OCI-M1 (cell line): ENCODE measurements at places on chromosomes 6 and 20.

- DNase-seq: no peak
Measured at GRCh38 chr20:36540551-36541211, 638 bp upstream of the MYL9 start.

DNA sequence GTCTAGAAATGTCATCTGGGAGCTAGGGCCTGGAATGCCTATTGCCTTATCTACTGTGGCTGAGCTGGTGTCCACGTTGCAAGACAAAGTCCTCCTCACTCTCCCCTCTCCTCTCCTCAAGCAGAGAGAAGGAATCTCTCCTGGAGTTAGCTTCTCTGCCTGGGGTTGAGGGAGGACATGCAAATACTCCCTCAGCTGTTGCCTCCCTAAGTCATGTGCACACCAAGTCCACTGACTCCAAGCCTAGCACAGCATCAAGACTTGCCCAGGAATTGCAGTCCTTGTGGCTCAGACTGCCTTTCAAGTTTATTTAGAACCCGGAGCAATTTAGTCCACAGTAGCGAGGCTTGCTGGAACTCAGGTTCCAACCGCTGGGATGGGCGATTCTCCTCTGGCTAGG lies 38.0 kb upstream of the SCP2D1 start:
- no peak for DNase-seq

DNA sequence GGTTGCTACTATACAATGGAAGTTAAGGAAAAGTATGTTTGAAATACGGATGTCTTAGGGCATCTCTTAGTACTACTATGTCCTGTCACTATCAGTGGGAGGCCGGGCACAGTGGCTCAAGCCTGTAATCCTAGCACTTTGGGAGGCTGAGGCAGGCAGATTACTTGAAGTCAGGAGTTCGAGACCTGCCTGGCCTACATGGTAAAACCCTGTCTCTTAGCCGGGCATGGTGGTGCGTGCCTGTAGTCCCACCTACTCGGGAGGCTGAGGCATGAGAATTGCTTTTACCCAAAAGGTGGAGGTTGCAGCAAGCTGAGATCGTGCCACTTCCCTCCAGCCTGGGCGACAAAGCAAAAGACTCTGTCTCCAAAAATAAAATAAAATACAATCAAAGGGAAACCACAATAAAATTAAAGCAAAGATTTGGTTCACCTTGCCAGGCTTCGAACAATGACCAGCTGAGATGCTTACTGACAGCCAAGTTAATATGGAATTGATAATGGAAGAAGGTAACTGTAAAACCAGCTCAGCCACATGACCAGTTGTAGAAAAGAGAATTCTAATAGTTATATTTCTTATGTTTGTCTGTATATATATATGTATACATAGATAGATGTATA lies 6.5 kb downstream of the CD24 start:
- no peak for DNase-seq

- DNase-seq: peak; percentile 81
Measured at GRCh38 chr6:125748406-125749172, 843 bp upstream of the HEY2 start.

DNA sequence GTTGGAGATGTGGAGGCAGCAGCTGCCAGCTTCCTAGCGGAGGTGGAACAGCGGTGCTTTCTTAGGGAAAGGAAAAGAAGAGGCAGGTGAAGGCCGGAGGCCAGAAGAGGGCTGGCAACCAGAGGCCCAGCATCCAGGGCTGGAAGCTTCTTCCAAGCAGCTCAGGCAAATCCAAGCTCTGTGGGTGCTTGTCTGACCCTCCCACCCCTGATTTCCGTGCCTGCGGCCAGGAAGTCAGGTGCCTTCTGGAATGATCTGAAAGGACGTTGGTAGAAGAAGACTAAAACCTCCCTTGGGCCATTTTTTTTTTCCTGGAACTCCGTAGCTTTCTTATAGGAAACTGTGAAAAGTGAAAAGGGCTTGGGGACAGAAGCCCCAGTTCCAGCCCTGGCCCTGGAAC lies 33.1 kb upstream of the GABRR1 start:
- DNase-seq: no peak

- DNase-seq: no peak
Measured at GRCh38 chr6:108164815-108165706, 761 bp upstream of the NR2E1 start.

GRCh38 chr6:31441365-31442267 lies 38.2 kb downstream of the MICA start:
- peak; percentile 84 for DNase-seq

DNA sequence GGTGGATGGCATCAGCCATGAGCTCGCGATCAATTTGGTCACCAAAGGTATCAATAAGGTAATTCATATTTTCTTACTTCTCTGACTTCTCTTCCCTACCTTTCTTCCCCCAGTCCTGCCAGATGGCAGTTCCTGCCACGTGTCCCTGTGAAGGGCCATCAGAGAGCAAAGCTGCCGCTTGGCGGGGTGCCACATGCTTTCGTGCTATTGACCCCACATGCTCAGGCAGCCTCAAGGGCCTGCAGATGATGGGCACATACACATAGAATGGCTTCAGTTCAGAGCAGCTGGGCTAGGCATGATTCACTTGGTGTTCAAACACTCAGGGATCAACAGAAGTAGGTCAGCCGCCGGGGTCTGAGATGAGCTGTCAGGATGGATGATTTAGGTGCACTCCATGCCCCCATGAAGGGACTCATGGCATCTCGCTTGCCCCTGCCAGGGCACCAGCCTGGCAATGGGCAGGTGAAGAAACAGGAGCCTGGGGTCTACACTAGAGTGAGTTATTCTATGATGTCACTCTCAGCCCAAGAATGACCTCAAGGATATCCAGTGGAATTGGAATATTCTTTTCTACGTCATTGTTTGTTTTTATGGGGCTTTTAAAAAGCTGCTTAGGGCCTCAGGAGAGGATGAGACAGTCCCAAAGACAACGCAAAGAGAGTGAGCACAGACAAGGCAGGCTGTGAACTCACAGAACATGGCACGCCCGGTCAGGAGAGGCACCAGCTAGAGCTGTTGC lies 25.5 kb downstream of the BANF2 start:
- no peak for DNase-seq

DNA sequence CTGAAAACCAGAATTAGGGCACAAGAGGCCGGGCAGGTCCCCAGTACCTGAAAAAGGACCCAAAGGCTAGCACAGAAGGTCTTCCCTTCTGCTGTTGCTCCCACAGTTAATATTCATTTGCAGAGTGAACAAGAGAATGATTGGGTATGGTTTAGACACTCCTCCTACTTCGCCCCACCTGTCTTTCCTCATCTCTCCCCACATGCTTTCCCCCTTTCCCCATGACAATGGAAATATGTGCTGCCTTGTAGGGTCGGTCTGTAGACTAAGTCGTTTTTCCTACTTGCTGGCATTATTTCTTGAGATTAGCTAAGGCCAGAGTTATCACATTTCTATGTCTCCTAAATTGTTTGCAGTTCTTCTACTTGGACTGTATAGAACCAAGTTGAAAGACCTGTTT lies 181.9 kb downstream of the PDE7B start:
- no peak for DNase-seq

DNA sequence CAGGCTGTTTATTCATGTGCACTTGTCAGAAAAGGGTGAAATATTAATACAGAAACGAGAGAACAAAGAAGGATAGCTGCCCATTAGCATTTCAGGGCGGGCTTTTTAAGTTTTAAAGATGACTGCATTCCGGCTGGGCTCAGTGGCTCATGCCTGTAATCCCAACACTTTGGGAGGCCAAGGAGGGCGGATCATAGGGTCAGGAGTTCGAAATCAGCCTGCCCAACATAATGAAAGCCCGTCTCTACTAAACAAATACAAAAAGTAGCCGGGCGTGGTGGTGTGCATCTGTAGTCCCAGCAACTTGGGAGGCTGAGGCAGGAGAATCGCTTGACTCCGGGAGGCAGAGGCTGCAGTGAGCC lies 130.5 kb downstream of the HFE start:
- no peak for DNase-seq

DNA sequence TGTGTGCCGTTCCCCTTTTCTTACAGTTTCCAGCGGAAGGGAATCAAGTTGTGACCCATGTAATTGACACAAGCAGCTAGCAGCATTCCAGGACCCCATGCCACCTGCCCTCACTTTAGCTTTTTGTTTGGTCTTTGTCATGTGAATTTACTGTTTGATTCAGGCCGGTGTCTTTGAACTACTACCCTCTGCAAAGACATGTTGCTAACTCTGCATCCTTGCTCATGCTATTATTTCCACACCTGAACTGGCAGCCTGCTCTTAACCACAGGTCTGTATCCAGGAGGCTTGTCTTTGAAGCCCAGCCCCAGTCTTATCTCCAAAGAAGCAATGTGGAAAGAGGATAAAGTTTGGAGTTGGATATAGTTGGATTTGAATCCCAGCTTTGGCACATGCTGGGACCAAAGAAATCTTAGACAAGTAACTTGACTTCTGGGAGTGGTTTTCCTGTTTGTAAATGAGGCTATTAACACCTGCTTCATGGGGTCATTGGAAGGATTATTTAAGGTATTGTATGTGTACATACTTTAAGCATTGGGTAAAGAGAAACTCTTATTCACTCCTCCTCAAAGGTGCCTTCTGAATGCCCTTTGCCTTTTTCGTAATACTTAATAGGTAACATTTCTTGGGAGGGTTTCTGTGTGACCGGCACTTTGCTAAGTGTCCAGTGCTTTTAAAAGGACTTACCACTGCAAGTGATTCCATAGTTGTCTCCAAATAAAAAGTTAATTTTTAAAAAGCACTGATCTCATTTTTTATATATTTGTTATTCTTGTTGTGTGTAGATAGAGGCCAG lies 52.4 kb downstream of the RALY start:
- DNase-seq: no peak

- no peak for DNase-seq
Measured at GRCh38 chr20:48718786-48719578, 108.8 kb downstream of the PREX1 start.

GRCh38 chr6:105644073-105644489 lies 241.2 kb upstream of the PREP start:
- DNase-seq: no peak

DNA sequence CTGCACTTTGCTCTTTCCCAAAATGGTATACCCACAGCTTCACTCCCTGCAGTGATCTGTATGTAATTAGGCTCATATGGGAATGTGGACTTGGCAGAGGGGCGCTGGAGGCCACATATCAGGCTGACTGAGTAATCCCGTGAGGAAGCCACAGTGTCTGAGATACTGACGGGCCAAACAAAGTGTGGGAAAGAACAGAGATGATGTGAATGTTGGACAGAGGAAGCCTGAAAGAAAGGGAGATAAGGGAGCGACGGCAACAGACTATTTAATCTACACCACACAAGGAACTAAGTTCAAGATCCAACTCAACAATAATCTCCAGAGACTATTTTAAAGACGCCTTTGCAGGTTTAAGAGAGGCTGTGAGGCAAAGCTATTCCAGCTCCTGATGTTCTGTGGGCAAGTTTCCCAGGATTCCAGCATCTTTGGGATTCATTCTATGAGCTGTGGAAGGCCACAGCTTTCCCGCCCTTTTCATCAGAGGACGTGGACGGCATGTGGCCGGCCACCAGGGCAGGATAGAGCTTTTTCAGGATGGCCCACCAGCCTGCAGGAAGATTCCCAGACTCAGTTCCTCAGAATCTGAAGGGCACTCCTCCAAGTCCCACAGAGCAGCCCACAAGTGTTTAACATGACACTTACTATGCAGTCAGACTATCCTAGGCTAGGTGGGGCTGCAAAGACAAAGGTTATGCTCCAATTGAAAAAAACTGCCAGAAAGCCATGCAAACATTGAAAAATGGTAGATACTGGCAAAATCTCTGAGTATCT lies 237.5 kb downstream of the ATXN1 start:
- no peak for DNase-seq

DNA sequence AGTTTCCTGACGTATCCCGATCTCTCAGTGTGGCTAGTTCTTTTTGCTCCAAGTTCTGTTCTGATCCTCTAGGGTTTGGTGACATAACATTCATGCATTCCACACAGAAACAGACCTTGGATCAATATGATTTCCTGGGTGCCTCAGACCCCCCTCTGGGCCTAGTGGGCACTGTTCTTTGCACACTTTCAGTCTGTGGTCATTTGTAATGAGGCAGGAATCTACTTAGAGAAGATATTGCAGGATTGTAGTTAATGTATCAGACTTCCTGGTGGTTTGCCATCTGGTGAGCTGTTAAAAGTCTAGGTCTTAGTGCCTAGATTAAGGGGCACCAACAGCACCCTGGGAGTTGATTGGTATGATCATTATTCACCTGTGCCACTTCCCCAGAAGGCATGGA lies 7.5 kb downstream of the BEND6 start:
- no peak for DNase-seq

- no peak for DNase-seq
Measured at GRCh38 chr20:2171266-2171790, 69.7 kb downstream of the STK35 start.

DNA sequence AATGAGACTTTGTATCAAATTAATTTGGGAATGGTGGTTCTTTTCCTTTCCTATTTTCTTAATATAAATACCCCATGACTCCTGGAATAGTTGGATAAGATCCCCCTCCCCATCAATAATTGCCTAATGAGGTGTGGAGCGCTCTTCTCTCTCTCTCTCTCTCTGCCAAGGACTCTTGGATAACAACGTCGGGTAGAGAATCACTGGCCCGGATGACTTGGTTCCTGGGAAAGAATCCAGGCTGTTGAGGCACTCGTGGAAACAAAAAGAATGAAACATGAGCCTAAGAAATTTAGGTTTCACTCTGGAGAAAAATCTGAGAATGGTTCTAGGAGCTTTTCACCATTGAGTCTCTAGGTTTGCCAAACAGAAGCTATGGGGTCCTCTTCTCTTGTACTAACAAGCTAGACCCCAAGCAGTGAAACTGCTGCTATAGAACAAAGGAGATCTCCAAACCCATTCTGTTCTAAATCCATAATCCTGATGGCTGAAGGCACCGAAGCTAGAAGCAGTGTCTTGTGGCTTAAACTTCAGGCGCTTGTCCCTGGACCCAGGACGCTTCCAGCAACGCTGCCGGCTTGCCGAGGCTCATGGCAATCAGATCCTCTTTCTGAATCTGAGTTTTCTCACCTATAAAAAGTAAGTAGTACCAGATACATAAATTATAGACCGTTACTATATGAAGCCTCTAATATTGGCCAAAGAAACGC lies 241.6 kb upstream of the BTBD3 start:
- DNase-seq: no peak

DNA sequence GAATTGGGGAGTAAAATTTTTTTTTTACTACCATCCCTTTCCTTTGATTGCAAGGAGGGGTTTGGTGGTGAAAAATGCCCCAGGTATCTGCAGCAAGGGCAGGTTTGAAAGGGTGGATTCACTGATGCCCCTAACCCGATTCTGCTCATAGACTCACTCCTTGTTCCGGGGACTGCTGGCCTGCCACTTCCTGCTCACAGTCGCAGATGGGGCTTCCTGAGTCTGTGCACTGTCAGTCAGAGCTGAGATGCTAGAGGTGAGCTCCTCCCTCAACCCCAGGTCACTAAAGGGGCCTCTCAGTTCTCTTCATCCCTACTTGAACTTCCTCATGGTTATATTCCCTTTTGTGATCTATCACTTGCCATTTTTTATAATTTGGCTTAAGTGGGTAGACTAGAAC lies 357.9 kb downstream of the FARS2 start:
- no peak for DNase-seq

- no peak for DNase-seq
Measured at GRCh38 chr6:91221072-91221720, 634.3 kb upstream of the MAP3K7 start.

GRCh38 chr6:11732036-11732631 lies 46.5 kb downstream of the ADTRP start:
- DNase-seq: peak; percentile 46

GRCh38 chr6:137866200-137866913 lies 702 bp upstream of the TNFAIP3 start:
- peak; percentile 84 for DNase-seq

- no peak for DNase-seq
Measured at GRCh38 chr6:143204045-143204444, 143.4 kb downstream of the AIG1 start.
